ENCODE measurements at places on chromosomes 16 and 17.

DNA sequence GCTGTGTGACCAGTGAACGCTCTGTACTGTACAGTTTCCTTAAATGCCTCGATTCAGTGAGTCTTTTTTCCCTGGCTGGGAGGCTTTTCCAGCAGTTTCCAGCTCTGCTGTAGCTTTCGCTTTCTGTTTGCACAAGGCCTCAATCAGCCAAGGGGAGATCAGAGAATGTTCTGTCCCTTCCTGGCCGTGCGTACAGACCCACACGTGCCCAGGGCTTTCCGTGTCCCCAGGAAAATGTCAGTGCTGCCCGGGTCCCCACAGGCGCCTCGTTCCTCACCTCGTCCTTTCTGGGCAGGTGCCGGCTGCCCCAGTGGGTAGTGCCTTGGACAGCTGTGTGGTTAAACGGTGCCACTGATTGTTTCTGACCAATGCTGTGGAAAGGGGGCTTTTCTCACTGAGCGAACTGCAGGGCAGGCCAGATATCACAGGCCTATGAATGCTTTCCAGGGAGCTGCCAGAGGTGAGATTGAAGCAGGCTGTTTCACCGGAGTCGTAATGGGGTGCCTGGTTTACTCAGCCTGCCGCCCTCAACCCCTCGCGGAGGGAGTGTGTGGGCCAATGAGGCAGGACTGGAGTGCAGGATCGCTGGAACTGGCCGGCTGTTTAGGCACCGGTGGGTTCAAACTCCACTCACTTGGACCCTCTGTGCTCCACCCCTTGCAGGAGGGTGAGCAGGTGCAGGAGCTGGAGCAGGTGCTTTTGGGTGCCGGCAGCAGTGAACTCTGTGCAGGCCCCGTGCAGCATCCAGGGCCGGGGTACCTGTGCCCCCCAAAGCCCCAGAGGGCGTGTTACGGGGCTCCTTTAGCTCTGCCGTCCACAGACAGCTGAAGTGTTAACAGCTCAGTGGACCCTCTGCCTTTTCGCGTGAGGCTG is 44.4 kb downstream of the ZNF778 start:
- no peak for DNase-seq

DNA sequence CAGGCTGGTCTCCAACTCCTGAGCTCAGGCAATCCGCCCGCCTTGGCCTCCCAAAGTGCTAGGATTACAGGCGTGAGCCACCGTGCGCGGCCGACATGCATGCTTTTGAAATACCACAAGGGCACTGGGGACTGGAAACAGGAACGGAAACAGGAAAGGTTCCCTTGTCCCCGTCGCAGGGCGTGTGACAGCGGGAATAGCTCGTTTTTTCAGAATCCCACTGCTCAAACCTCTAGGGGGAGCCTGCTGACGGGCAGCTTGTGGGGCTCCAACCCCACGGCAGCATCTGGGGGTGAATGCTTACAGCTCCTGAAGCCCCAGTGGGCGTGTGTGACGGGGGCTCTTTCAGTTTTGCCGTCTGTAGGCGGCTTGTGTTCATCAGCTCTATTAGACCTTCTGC is 18.8 kb upstream of the ASGR2 start:
- DNase-seq: no peak

- no peak for DNase-seq
Measured at GRCh38 chr16:69410219-69410990, 14.0 kb upstream of the CYB5B start.

GRCh38 chr16:86740906-86741799 is 162.8 kb downstream of the FOXL1 start:
- no peak for DNase-seq
